ENCODE measurements at places on chromosomes 4 and X.

DNA sequence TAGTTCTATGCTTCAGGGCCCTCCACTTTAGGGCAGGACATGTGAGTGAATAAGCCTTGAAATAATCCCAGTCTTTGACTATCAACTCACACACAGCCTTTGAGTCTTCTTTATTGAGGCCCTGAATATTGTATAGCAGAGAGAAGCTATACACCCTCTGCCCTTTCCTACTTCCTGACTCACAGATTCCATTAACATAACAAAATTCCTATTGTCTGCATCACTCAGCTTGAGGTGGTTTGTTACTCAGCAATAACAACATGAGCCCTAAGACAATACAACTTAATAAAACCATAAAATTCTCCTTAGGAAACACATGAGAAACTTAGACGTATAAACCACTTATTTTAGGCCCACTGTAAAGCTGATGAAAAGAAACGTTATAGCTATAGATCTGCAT, 680.3 kb upstream of the DIAPH2 start:
- DNase-seq: no peak

- no peak for DNase-seq
Measured at GRCh38 chr4:156298230-156298629, 344.6 kb upstream of the CTSO start.

GRCh38 chrX:97330151-97330550, 446.4 kb downstream of the RPA4 start:
- no peak for DNase-seq

DNA sequence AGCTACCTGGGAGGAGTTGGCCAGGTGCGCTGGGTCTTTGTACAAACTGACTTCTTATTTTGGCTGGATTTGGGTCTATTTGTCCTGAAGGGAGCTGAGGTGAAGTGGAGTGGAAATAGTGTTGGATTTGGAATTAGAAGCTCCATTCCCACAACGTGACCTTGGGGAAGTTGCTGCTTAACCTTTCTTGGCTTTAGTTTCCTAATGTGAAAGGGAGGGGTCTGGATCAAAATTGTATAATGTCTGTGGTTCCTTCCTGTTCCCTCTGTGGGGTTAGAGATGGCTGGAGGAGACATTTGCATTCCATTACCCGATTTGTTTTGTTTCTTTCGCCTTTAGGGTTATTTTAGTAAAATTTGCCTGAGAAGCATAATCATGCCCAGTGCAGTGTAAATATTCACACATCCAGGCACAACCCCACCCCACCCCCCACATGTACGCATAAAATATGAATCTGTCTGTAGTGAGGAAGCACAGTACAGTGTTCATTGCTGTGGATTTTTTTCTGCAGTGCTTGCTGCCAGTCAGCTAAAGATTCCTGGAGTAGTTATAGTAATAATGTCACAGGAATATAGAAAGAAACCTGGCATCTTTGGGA, 21.5 kb downstream of the JADE1 start:
- DNase-seq: no peak

DNA sequence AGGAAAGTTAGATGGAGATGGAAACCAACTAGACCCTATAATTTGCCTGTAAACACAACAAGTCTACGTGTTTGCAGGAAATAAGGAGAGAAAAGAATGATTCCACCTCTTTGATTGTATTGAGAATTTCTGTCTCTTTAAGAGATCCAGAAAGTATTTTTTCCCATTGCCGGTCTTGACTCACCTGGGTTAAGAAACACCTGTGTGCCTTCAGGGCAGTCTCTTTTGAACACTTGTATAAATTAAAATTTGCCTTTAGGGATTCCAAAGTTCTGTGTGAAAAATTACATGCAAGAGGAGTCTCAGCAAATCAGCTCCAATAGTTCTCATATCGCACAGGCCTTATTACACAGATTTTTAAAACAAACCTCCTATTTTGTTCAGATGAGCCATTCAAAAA, 46.0 kb upstream of the SMAD1 start:
- DNase-seq: no peak

- DNase-seq: no peak
Measured at GRCh38 chrX:118717678-118718391, 9.6 kb upstream of the IL13RA1 start.

- no peak for DNase-seq
Measured at GRCh38 chr4:35163168-35163567, 1081.1 kb downstream of the ARAP2 start.
